ENCODE measurements at places on chromosomes 7 and 10. TPM values are rescaled to one million over a fixed set of nuclear protein-coding genes. Genes with fewer than 3 reads are reported as not detected.

PVRIG gene
- not detected for total RNA-seq

- DNase-seq = no peak
Observed at GRCh38 chr10:34607894-34608293, 207.2 kb downstream of the PARD3 start.

DNA sequence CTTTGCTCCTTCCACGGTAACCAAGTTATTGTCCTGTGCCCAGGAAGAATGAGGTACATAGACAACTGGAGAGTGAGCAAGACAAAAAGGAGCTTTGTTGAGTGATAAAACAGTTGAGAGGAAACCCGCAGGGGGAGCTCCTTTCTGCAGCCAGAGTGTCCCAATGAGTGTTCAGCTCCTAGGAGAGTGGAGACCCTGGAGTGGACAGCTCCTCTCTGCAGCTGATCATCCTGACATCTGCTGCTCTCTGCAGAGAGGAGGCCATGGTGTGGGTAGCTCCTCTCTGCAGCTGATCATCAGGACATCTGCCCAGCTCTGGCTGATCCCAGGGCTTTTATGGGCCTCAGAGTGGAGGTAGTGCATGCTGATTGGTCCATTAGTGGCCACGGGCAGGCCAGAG lies 53.4 kb upstream of the PCDH15 start:
- DNase-seq = no peak

DNA sequence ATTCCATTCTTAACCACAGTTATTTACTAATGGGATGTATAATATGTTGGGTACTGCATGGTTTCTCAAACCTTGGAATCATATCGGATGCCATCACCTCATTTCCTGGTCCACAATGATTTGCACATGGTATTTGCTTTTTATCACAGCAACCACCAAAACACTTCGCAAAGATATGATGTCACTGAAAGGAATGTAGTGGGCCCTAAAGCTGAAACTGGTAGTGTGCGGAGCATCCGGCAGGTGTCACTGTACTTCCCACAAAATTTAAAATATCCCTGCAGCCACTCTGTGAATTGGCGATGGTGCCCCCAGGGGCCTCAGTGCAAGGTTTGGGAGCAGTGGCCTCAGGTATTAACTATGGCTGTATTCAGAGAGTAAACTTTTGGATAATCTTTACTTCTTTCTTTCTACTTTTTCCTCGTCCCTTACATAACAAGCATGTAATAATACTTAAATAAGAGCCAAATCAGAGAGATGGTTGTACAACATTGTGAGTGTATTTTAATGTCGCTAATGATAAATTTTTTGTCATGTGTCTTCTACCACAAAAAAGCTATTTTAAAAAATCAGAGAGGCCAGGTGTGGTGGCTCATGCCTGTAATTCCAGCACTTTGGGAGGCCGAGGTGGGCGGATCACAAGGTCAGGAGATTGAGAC lies 66.2 kb downstream of the FAM241B start:
- DNase-seq = peak; percentile 75

- DNase-seq = no peak
Observed at GRCh38 chr10:74675484-74675883, 150.9 kb upstream of the KAT6B start.

GRCh38 chr7:101933028-101933427 lies 115.6 kb downstream of the CUX1 start:
- no peak for DNase-seq

DNA sequence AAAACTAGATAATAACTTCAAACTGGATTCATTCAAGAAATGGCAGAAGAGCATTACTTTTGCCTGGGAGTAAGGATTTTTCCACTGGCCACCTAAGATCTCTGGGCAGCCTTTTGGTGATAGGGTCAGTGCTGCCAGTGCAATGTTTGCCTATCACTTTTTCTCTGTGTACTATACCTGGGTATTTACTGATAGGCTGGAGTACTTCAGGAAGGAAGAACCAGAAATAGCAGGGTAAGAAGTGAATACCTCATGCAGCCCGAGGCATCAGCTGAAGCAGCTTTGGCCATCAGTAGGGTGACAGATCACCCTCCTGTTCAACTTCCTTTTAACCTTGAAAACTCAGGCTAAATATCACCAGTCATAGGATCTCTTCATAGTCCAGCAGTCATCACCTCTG lies 5.5 kb upstream of the PAPSS2 start:
- DNase-seq = no peak

- no peak for DNase-seq
Observed at GRCh38 chr7:113717739-113718138, 201.1 kb downstream of the PPP1R3A start.

ADIRF gene
- total RNA-seq = not detected

FGL2 gene
- 0.80 TPM for total RNA-seq

GRCh38 chr7:129366-130221 lies 62.8 kb upstream of the FAM20C start:
- DNase-seq = peak; percentile 3

- no peak for DNase-seq
Observed at GRCh38 chr7:107355616-107356015, 114.2 kb upstream of the GPR22 start.

AKR1C8 gene
- not detected for total RNA-seq

- DNase-seq = no peak
Observed at GRCh38 chr10:33086100-33086499, 128.1 kb upstream of the ITGB1 start.

RGR gene
- total RNA-seq = not detected

DNA sequence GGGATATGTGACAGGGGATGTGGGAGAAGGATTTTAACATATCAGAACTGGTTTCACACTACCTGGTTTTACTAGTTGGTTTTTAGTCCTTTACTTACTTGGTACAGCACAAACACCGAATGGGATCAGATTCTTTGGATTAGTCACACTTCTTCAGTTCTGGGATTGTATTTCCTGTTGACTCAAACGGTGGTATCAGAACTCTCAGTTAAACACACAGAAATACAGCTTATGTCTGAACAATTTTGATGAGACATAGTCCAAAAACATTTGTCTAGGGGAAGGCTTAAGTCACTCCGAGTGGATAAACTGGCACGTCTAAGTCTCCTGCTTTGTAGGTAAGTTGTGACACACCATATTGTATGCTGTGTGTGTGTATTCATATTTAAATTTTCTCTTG lies 480.5 kb downstream of the PHTF2 start:
- DNase-seq = no peak

DNA sequence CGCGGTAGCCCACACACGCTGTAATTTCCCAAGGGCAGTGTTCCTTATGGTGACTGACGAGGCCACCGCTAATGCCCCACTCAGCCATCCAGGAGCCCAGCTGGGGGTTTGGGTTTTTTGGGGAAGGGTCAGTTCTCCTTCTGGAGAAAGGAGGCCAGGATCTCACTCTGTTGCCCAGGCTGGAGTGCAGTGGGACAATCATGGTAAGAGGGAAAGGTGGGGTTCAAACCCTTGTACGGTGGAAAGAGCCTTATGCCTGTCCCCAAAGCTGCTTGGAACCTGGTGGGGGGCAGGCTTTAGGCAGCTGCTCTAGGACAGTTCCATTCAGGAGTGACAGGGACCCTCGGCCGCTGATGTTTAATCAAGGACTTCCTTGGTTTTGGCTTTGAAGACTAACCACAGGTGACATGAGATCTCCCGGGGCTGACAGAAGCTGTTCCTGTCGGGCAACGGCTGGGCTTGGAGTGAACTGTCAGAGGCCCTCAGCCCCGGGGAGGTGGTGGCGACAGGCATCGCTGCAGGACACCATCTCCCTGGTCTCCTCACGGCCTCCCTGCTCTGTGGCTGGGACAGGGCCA lies 84.5 kb downstream of the CARD11 start:
- no peak for DNase-seq

DNA sequence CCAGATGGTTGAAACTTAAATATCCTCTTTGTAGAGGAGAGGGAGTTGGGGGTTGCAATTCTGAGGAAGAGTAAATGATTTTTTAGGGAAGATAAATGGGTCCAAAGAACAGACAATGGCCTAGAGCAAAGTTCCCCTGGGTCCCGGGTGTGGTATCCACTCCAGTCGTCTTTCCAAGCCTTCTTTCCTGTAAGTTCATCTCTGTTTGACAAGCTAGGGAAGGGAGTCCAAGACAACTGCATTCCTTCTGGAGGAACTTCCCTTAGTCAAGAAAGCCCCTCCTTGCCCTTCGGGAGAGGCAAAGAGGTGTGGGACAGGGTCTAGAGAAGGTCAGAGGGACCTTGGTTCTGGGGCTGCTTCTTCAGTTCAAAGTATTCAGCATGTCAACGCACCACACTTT lies 33.4 kb downstream of the C10orf71 start:
- no peak for DNase-seq

DNA sequence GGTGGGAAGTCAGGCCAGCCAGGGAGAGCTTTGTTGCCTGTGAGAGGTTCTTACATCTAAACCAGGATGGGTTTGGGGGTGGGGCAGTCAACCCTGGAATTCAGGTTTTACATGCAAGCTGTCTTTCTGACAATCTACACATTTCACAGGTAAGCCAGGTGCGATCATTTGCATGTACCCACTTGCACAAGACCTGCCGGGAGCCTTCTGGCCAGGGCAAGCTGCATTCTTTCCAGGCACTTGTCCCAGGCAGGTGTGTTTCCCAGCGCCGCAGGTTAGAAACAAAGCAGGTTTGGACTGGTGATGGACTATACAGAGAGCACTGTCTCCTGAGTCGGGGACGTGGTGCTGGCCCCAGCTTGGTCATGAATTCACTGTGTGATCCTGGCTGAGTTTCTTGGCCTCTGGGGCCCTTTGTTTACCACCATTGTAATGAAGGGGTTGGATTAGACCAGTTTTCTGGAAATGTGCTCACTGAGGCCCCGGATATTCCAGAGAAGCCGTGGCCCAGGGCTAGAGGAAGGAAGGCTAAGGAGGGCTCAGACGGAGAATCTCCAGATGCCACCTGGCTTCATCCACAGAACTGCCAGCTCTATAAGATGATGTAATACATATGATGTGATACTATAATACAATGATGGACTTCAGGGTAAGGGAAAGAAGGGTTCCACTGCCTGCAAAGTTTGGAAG lies 205.2 kb upstream of the SVIL start:
- peak; percentile 54 for DNase-seq

Data from hepatocyte (in vitro differentiated cells).